ENCODE measurements at places on chromosomes 1 and 21.
A peak's percentile ranks its signal among the peaks of the same experiment; 100 is the strongest.

- DNase-seq = no peak
These were observed 43.4 kb downstream of the ITSN1 start for GRCh38 chr21:33685613-33686197.

GRCh38 chr21:42042651-42043050 is 28.5 kb upstream of the UMODL1 start:
- no peak for DNase-seq

GRCh38 chr1:192749349-192749748 is 59.5 kb upstream of the RGS2 start:
- no peak for DNase-seq

DNA sequence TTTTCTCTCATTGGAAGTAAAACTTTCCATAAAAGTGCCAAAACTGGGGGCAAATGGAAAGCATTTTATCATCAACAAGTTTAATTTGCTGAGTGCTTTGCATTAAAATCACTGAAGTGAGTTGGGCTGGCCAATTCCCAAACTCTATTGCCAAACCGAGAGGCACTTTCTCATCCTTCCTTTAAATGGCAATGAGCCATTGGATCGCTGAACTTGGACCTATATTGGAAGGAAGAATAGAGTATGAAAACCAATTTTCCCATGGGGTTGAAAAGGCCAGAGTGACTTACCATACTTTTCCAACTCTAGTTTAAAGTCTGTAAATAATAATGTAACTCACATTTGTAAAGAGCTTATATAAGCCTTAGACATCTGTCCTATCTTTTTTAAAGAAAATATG is 189.1 kb upstream of the C1orf87 start:
- no peak for DNase-seq

DNA sequence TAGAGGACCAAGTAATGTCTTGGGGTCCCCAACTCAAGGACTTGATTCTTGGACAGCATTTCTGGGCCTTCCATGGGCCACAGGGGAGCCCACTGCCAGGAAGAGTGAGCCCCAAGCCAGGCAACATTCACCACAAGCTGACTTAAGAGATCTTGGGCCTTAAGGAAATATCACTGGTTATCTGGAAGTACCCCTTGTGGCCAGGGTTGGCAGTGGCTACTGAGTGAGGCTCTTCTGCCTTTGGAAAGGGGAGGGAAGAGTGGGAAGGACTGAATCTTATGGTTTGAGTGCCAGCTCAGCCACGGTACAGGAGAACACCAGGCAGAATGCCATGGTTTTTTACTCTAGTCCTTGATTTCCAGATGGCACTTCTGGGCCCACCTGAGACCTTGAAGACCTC is 228.9 kb upstream of the RGS18 start:
- no peak for DNase-seq

- no peak for DNase-seq
These were observed 285.7 kb upstream of the ZP4 start for GRCh38 chr1:238176441-238176840.

- DNase-seq = no peak
These were observed 23.8 kb upstream of the RAP1A start for GRCh38 chr1:111595807-111596206.

DNA sequence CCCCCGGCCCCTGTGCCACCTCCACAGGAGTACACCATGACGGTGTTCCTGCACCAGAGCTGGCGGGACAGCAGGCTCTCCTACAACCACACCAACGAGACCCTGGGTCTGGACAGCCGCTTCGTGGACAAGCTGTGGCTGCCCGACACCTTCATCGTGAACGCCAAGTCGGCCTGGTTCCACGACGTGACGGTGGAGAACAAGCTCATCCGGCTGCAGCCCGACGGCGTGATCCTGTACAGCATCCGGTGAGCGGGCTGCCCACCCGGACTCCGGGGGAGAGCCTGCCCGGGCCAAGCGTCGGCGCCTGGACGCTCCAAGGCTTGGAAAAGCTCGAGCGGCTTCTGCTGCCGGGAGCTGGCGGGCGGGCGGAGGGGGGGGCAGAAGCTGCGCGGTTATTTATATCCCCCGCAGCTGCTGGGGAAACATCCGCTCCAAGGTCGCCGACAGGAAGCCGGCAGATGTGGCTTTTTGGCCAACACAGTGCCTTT is 6.4 kb downstream of the GABRD start:
- DNase-seq = no peak

DNA sequence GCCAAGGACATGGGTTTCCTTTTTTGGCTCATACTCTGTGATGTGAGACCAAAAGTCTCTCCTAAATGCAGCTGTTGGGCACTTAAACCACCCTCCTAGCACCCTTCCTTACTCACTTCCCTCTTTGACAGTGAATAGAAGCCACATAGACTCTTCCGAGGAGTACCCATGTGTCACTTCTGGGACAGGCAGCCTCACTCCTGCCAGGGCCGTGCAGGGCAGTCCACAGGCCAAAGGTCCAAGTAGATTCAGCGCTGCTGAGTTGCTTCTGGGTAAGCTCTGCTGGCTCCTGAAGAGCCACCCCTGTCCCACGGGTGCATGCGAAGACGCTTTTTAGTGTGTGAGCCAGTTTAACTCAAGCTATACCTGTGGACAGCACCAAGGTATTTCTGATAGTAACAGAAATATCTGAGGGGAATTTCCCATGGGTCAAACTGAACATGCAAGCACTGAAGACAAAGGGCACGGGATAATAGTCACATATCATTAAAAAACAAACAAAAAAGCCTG is 36.8 kb upstream of the BMP8B start:
- DNase-seq = no peak

DNA sequence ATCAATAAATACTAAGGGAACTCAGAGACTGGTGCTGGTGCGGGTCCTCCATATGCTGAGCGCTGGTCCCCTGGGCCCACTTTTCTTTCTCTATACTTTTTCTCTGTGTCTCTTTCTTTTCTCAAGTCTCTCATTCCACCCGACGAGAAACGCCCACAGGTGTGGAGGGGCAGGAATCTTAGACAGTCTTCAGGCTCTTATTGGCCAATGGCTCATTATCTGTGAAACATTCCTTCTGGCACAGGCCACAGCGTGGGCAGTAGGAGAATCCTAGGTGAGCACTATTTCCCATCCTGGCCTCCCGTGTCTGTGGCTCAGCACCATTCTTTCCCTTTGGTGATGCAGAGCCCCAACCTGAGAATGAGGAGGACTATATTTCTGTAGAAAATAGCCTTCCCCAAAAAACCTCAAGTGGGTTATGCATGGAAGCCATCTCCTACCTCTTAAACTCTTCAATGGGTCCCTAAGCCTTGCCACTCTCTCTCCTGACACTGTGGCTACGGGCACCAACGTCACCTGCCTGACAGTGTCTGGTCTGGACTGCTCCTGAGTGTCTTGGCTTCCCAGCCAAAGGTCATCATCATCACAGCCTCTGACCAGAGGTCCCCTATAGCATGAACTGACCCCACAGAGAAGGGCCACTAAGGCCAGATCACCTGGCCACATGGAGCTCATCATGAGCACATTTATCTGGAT is 6.2 kb upstream of the SLAMF1 start:
- DNase-seq = no peak

- no peak for DNase-seq
These were observed 1122.9 kb upstream of the B3GALT2 start for GRCh38 chr1:194309269-194309668.

DNA sequence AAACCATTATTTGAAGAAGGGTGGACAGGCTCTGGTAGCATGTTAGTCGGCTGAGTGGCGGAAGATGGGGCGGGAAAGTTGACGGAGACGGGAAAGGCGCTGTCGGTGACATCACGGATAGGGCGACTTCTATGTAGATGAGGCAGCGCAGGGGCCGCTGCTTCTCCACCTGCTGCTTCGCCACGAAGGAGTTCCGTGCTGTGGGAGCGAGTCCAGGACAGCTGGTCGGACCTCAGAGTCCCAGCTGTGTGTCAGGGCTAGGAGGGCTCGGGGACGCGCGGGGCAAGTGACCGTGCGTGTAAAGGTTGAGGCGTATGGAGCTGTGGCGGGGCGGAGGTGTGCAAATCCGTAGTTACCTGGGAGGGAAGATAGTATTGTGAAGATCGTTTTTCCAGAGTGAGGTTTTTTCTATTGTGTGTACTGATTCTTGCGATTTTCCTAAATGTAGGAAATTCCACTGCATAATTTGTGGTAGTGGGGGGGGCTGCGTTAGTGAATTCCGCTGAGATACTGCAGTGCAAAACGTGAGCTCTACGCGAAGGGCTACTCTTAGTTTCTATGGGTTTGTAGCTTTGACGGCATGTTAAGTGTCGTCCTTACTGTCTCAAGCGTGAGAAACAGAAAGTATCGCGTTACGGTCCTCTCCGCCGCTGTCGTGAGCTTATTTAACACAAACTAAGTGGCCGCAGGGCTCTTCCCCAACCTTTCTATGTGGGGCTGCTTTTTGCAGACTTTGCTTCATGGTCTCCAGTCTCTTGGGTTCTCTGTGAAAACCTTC is 111.2 kb upstream of the NBPF11 start:
- peak; percentile 80 for DNase-seq

DNA sequence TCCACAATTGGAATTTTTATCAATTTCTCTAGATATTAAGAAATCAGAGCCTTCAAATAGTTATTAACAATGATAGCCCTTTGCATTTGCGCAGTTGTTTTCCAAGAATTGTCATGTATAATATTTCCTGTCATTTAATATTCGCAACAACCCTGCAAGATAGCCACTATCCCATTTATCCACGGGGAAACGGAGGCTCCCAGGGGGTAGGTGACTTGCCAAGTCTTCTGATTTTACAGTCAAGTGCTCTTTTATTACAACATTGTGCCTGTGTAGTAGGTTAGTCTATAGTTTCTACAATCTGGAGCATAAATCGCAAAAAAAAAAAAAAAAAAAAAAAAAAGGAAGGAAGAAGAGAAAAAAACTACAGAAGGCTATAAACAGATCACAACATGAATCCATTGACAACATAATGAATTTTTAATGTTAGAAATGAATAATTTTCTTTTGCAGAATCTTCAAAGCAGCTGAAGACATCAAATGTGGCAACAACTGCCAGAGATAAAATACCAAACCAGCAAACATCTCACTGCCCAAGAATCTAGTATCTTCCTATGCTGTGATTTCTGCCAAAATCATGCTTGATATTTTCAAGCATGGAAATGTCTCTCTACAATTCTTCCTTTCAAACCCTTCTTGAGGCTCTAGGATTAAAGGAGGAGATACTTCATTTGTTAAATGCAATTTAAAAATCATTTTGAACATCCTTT is 125.5 kb downstream of the PTPN14 start:
- DNase-seq = no peak

DNA sequence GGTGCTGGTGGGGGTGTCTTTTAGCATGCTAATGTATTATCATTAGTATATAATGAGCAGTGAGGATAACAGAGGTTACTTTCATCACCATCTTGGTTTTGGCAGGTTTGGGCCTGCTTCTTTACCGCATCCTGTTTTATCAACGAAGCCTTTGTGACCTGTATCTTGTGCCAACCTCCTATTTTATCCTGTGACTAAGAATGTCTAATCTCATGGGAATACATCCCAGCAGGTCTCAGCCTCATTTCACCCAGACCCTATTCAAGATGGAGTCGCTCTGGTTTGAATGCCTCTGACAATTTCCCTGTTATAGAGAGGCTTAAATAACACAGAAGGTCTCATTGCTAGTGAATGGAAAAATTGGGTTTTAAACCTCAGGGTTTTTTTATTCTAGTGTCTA is 300.8 kb upstream of the PROX1 start:
- DNase-seq = no peak

- DNase-seq = no peak
These were observed 4.7 kb downstream of the CHD5 start for GRCh38 chr1:6175411-6175828.

DNA sequence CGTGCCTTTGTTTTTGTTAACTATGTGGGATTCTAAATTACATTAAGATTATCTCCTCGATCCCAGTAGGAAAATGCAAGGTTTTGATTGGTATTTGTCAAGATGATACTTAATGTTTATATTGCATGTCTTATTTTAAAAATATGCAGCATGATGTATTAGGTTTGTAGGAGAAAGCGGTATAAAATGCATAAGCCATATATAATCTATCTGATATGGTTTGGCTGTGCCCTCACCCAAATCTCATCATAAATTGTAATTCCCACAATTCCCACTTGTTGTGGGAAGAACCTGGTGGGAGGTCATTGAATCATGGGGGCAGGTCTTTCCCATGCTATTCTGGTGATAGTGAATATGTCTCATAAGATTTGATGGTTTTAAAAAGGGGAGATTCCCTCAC is 198.1 kb upstream of the NCAM2 start:
- DNase-seq = no peak

DNA sequence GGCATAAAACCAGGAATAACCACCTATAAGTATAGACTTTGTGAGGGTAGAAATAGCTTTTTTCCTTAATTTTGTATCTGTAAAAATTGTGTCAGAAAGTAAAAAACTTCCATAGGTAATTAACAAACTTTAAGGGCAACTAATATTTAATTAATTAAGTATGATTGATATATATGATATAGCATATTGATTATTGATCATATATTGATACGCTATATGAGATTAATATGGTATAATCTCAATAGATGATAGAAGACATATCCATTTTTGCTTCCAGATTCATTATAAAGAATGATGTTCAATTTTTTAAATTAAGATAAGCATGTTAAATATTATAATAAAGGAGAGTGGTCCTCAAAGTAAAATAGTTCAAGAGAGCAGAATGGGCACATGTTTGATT is 99.3 kb upstream of the VAV3 start:
- DNase-seq = no peak

DNA sequence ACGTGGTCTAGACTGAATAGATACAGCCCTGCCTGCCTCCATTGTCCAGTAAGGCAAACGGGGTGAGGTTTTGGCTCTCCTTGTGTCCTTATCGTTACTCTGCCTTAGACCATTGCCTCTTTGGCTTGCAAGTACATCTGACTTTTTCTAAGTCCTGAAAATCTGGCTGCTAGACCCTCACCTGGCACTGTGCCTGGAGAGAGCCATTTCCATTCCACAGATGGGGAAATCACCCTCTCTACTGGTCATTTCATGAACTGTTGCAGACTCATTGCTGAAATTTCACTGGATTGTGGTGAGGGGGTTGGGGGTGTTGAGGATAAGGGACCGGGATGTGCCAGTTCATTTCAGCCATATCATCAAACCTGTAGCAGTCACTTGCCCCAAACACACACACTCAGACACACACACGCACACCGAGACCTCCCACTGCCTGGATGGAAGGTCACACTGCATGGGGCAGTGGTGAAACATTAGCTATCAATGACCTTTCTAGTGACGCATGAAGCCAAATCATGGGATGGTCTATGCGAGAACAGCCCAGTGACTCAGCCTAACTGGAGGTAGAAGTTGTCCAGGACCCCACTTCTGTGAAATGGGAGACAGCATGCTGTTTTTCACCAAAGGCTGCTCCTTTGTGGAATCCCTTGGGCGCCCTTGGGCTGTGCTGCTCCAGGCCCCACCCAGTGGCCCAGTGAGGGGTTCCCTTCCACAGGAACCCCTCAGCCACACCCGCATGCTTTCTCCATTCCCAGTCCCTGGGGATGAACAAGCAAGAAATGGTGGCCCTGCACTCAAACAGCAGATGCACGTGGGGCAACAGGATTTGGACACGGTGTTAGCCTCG is 34.9 kb upstream of the VASH2 start:
- no peak for DNase-seq
